ENCODE measurements at places on chromosomes 2 and 18.

DNA sequence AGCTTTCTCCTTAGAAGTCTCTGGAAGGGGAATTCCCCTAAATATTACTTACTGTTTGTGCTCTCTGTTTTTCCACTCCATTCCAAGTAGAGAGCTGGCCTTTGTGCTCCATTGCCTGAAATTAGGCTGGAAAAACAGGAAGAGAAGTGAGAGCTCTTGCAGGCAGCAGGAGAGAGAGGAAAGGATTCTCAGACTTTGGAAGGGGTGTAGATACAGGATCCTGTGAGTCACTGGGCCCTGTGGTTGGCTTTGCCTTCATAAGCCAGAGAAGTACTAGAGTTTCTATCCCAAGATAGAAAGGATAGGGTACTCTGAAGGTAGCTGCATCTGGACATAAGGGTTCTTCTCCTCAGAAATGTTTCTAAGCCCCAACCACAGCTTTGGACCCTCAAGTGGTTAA lies 188.9 kb downstream of the CMPK2 start:
- DNase-seq, result no peak

DNA sequence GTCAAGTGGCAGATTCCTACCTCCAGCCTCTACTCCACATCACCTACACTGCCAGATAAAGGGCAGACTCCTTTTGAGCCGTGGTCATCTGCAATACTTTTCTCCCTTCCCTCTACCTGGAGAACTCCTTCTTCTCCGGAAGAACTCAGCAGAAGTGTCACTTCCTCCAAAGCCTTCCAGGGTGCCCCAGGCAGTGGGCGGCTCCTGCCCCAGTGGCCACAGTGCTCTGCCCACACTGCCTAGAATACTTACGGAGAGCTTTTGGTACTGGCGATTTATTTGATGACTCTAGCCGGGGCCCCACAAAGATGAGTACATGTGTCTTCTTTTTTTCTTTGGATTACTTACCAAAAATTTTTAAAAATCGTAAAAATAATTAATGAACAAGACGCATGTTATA lies 39.7 kb downstream of the FOSL2 start:
- no peak for DNase-seq

DNA sequence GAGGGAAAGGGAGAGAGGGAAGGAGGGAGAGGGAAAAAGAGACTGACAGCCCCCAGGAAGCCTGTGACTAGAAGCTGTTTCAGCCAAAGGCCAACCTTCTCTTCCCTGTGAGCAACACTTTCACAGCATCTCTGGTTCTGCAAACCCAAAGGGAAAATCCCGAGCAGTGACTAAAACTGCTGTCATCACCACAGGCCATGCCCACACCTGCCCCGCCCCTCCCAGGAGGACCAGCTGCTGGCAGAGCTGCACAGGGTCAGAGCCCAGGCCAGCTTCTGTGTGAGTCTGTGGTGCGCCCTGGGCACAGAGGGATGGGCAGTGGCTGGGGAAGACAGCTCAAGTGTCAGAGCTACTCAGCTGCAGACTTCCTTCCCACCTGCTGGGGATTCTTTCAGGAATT lies 64.9 kb upstream of the OTOS start:
- DNase-seq, result peak; percentile 77

DNA sequence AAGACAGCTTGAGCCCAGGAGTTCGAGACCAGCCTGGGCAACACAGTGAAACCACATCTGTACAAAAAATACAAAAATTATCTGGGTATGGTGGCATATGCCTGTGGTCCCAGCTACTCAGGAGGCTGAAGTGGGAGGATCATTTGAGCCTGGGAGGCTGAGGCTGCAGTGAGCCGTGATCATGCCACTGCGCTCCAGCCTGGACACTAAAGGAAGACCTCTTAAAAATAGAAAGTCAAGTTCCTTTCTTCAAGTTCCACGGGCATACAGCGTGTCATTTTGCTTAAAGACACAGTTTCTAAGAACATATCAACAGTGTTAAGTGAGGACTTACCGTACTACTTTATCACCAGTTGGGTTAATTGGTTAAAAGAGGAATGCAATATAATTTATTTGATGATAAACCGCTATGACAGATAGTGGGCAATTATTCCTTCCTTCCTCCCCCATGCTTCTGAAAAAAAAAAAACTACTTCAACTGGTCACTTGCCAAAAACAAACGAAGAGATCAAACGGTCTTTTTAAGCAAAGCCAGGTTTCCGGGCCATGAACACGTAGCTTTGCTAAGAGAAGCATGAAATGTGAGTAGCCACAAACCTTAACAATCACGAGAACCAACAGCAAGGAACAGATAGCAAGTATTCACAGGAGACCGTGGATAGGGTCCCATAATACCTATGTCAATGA lies 21.4 kb downstream of the AP1S3 start:
- DNase-seq, result no peak

DNA sequence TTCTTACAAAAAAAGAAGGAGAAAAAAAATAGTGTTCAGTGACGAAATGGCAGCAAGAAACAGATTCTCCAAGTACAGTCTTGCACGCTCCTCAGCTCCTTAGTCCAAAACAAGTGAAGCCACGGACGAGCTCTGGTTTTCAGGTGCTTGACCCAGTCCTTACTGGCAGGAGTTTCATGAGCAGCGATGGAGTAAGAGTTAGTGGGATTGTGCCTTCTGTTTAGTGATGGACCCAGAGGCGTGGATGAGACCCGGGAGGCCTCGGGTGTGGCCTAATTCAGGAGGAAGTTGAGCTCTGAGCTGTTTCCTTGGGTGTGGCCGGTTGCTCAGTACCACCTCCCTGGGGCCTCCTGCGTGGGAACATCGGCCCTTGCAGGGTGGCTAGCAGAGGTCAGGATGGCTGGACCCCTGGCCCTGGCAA lies 52.0 kb downstream of the KIF5C start:
- peak; percentile 19 for DNase-seq

DNA sequence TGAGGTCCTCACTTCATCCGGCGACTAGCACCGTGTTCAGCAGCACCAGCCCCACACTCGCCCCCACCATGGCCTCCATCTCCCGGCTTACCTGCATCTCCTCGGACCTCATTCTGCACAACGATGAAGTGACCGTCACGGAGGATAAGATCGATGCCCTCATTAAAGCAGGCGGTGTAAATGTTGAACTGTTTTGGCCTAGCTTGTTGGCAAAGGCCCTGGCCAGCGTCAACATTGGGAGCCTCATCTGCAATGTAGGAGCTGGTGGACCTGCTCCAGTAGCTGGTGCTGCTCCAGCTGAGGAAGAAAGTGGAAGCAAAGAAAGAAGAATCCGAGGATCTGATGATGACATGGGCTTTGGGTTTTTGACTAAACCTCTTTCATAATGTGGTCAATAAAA lies 70.5 kb upstream of the MYCN start:
- DNase-seq, result no peak

DNA sequence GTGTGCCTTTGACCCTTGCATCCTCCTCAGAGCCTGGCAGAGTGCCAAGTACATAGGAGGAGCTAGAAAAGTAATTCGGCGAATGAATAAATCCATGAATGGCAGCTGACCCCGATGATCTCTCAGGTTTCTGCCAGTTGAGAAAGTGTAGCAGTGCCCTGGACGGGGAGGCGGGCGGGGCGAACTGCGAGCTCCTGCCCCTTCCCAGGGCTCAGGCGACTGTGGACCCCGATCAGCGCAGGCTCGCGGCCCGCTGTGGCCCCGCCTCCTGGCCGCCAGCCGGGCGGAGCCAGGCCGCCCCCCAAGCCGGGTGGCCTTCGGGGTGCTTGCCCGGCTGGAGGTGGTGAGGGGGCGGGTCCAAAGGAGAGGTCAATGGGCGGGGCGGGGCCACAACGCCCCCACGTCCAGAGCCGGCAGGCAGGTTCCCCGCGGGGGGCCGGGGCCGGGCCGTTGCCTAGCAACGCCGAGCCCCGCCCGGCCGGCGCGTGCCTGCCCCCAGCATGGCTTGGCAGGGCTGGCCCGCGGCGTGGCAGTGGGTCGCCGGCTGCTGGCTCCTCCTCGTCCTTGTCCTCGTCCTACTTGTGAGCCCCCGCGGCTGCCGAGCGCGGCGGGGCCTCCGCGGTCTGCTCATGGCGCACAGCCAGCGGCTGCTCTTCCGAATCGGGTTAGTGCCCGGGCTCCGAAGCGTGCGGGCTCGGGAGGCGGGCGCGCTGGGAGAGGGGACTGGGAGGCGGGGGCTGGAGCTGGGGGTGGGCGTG lies 30.6 kb upstream of the TMBIM1 start:
- peak; percentile 37 for DNase-seq

- no peak for DNase-seq
Observed at GRCh38 chr2:227368574-227368973, 10.5 kb downstream of the TM4SF20 start.

DNA sequence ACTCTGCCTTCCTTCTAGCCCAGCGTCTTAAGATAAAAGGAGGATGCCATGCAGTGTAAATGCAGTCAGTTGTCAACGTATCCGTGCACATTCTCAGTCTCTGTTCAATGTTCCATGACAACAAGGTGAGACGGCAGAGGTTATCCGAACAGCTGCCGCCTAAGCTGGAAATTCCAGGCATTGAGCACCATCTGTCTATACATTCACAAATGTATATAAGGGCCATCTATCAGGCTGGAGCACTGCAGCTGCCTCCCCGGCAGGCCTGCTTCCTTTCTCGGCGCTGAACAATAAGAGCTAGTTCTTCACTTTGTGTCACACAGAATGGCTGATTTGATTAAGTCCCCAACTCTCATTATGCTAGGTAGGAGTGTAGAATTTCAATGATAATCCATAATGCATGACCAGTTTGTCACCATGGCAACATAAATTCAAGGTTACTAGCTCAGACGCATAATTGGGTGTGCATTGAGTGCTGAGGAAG lies 282.2 kb upstream of the SOX11 start:
- no peak for DNase-seq

GRCh38 chr2:16224298-16225045 lies 284.1 kb downstream of the MYCN start:
- DNase-seq, result no peak

GRCh38 chr2:159052157-159052601 lies 83.7 kb downstream of the TANC1 start:
- DNase-seq, result no peak

DNA sequence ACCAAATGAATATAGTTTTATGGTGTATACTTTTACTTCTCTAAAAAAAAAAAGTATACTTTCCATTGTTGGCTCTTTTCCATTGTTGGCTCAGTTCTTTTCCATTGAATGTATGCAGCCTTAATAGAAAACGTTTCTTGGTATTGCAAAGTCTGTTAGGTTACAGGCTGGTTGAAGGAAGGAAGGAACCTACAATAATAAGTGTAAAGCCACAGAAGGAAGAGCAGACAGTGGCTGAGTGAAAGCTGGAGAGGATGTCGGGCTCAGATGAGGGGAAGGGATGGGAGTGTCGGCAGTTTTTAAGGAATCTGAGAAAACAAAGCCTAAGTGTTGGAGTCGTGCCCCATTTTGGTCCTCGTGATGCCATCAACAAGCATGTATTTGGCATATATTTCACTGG lies 6.8 kb downstream of the COPS8 start:
- no peak for DNase-seq

GRCh38 chr2:76491503-76491902 lies 780.8 kb upstream of the GCFC2 start:
- no peak for DNase-seq

GRCh38 chr2:204947405-204947804 lies 402.1 kb downstream of the PARD3B start:
- no peak for DNase-seq

DNA sequence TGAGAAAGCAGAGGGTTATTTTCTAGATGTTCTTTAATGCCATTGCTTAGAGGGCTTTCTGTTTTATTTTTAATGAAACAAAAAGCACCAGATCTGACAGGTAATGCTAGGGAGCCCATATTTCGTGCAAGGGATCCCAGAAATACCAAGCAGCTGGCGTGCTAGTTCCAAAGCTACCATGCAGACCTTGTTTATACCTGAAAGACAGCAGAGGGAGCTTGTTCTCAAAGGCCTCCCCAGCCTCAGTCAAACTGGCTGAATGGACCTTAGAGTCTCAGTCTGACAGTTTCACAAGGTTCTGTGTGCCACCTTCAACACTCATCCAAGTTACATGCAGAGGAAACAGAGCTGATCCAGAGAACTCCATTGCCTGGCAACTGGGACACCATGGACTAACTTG lies 48.6 kb downstream of the GALNT14 start:
- DNase-seq, result no peak

- no peak for DNase-seq
Observed at GRCh38 chr2:161438598-161438997, 22.5 kb downstream of the TBR1 start.

DNA sequence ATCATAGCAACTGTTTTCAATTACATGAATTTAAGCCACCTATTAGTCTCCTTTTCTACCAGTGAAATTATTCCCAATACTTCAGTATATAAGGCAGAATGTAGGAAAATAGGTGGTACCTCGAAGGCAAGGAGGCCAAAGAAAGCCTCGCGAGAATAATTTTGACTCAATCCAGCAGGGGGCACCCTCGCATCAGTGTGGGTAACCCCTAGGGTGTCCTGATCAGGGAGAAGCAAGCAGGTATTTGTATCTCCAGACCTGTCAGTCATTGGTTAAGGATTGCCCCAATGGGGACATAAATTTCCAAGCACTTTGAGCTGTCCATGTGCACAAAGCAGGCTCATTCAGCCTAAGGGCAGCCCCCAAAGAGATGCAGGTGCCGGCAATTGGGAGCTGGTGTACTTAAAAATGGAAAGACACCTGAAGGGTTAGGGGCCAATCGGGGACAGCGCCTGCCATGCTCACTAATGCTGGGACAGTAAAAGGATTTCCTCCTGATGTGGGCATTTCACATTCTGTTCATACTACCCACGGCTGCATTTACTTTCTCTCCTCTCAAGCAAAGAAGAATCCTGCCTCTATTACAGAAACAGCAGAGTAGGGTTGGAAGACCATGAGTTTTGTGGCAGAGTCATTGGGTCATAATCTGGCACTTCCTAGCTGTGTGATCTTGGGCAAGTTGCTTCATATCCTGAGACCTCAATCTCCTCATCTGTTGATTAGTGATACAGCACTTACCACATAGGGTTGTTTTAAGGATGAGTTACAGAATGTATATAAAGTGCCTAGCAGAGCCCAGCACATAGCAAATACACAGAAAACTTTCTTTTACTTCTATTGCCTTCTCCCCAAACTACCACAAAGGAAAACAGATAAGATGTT lies 136.1 kb downstream of the ICOS start:
- peak; percentile 59 for DNase-seq

GRCh38 chr18:13026583-13027270 lies 35.6 kb downstream of the CEP192 start:
- DNase-seq, result no peak

DNA sequence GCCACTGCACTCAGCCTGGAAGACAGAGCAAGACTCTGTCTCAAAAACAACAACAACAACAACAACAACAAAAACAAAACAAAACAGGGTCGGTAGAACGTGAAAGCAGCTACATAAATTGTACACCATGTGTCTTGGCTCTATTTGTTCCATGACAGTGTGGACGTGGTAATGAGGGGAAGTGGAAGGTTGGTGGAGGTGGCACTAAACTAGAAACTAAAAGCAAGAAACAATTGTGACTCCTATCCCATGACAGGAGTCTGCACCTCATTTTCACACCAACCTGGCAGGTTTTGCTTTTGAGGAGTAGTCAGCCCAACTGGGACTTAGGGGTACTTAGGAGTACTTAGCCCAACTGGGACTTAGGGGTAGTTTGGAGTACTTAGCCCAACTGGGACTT lies 62.5 kb upstream of the MRPS9 start:
- DNase-seq, result no peak
